ENCODE measurements at places on chromosomes 11 and 22.

DNA sequence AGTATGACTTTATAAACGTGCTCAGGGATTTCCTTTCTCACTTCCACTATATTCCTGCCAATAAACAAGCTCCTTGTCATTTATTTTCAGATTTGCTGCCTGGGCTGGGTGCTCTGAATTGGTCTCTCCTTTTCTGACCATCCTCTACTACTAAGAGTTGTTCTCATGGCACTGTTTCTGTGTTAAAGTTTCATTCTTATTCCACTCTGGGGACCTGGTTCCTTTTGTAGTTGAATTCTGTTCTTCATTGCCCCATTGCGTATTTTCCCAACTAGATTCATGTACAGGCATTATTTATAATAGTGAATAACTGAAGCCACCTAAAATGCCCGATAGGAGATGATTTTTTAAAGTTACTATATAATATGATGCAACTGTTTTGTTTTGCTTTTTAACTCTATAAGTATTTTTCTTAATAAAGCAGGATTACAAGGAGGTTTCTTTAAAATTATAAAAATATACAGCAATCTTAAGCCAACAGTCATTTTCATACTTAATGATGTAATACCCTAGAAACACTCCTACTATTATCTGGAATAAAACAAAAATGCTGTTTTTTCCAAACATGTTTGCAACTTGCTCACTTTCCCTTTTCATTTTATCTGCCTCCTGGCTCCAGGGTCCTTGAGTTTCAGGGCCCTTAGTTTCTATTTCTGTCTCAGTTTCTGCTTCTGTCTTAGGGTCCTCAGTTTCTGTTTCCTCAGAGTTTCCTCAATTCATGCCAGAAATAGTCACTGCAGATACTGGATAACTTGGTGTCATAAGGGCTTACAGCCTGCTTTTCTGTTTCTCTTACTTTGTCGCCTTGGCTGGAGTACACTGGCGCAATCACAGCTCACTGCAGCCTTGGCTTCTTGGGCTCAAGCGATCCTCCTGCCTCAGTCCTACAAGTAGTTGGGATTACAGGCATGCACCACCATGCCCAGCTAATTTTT is 9.8 kb upstream of the FUT4 start:
- no peak for DNase-seq

DNA sequence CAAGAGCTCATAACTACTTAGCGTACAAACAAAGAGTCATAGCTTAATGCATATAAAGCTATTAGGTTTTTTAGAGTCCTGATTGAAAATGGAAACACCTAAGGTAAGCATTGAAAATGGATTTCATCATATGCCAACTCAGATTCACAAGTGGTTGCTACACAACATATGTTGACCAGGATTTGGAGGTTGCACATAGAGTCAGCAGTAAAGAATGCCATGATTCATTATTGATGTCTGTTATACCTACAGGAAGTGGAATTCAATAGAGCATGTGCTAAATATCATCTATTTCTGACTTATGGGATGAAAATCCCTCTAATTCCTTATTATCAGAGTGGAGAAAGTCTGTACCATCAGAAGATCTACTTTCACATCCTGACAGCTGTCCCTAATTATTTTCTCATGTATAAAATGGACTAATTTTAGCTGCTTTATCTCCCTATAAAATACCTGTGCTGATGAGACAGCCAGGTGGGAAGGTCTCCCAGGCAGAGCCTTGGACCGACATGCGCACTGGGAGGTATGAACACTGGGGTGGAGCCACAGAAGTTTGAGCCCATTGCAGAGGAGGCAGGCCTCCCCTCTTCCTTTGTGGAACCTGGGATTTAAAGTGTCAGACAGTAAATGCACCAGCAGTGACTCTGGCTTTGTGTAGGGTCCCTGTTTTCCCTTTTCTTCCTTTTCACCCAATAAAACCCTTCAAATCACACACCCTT is 204.2 kb downstream of the AASDHPPT start:
- no peak for DNase-seq

GRCh38 chr22:37248251-37248650 is 4.2 kb upstream of the RAC2 start:
- no peak for DNase-seq

- DNase-seq: no peak
Measured at GRCh38 chr11:9762531-9762930, 98.7 kb downstream of the SWAP70 start.

GRCh38 chr11:49208006-49208721 is at the start of gene FOLH1:
FOLH1 (minus strand) TSS chr11:49208602; CDS start chr11:49208409, 193 bp downstream.
- DNase-seq: no peak

- DNase-seq: no peak
Measured at GRCh38 chr11:69918231-69918937, 99.2 kb upstream of the FGF3 start.

- DNase-seq: no peak
Measured at GRCh38 chr11:42255906-42256305, 796.5 kb upstream of the LRRC4C start.

DNA sequence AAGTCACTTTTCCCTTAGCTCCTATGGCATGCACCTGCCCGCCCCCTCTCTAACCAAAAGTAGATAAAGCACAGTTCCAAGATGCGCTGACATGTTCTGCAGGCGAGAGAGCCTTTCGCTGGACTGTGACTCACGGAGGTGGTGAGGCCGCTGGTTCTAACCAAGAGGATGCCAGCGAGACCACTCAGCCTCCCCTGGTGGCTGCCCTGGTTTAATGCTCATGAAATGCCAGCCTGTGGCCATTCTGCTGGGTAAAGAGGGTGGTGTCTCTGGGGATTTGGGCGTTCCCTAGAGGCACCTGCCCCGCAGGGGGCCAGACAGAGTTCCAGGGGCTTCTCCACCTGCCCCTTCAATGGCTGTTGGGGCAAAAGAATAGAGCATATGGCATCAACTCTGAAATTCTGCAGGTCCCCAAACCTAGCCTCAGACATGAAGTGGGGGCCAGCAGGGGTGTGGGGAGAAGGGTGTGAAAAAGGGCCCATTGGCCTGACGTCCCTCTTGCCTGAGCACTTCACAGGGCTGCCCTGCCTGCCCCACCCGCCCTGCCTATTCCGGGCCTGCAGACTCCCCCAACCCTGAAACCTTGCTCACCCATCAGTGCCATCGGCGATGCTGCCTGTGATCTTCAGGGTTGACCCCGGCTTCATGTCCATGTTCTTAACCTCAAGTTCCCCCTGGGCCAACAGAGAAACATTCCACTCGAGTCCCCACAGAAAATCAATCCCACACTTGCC is 8.5 kb downstream of the LGALS2 start:
- DNase-seq: no peak

DNA sequence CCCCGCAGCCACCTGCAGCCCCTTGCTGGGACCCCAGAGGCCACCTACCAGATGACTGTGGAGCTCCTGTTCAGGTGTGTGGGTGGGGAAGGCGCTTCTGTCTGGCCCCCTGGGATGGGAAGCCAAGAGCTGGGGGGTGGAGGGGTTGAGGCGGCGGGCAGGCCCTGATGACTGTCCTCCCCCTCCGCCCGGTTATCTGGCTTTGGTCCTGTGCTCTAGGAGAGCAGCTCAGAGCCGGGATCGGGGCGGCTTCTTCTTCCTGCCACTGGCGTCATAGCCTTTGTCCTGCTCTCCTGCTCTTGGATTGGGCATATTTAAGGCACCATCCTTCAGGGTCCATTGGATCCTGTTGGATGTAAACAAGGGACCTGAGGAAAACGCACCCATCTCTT is 38.4 kb downstream of the TPCN2 start:
- no peak for DNase-seq

DNA sequence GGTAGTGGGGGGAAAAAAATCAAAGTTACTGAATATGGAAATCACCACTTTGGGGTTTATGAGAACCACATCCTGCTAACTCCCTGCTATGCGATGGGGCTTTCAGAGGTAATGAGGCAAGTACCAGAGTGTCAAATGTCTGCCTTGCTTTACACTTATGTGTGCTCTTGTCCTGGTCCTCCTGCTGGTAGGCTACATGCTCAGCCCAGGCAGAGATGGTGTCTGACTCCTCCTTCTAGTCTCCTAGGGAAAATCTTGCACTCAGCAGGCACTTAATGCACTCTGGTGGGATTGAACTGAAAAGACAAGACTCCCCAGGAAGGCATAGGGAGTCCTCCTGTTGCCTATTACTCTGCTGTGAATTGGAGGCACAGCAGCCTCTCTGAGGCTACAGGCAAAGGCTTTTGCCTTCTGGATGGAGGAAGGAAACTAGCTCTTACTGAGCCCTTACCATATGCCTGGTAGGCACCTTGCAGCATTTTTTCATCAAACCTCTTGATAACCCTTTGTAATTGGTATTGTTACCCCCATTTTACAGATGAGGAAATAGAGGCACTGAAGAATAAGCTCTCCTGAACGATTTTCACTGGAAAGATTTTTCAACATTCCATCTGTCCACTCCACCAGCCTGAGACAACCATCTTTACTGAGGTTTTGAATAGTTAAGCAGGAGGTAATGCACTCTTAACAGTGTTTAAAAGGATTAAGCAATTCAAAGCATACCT is 132.1 kb upstream of the PAX6 start:
- no peak for DNase-seq

- DNase-seq: no peak
Measured at GRCh38 chr11:70464509-70465361, 66.4 kb downstream of the CTTN start.

DNA sequence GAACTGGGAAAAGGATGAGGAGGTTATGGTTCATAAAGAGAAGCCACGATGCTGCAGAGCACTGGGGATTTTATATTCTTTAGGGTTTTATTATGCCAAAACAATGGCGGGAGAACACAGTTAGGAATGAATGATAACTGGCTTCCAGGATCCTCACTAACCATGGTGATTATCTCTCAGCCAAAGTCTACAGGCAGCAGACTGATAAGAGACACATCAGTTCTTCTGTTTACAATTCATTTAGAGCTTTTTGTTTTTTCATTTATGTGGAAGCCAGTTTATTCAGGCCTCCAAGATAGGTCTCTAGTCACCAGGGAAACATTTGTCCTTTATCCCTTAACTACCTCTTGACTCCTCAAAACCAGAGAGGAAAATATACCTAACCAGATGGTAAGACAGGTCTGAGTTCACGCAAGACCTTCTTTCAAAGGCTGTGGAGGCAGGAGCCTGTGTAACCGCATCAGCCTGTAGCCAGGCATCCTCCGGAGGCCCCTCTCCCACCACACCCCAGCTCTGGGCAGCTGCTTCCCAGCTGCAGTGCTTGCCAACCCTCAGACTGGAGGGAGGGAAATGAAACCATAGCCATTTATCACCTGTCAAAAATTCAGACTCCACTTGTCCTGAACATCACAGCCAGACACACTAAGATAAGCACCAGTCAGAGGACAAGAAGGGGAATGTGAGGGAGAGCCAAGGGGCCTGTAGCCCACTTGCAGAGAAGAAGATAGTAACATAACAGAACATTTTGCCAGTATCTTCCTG is 57.2 kb upstream of the FAM181B start:
- DNase-seq: peak; percentile 59

- DNase-seq: no peak
Measured at GRCh38 chr11:7686761-7687160, 13.5 kb upstream of the CYB5R2 start.

- no peak for DNase-seq
Measured at GRCh38 chr22:48475661-48476345, 1351.9 kb downstream of the BRD1 start.

DNA sequence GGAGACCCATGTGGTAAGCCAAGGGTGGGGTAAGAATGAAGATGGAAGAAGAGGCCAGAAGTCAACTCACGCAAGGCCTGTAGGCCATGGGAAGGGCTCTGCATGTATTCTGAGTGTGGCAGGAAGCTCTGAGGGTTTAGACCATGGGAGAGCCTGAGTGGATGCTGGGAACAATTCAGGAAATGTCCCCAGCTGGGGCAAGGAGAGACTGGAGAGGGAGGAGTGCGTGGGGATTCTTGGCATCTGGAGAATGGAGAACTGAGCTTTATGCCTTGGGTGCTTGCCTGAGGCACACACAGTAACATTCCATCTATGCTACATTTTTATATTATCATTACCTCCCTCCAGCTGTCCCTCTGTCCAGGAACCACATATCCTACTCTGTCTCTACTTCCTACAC is 50.4 kb upstream of the CD82 start:
- DNase-seq: no peak
